Mesendoderm (in vitro differentiated cells): ENCODE measurements at places on chromosomes 16 and 17.
A peak's percentile ranks its signal among the peaks of the same experiment; 100 is the strongest.

DNA sequence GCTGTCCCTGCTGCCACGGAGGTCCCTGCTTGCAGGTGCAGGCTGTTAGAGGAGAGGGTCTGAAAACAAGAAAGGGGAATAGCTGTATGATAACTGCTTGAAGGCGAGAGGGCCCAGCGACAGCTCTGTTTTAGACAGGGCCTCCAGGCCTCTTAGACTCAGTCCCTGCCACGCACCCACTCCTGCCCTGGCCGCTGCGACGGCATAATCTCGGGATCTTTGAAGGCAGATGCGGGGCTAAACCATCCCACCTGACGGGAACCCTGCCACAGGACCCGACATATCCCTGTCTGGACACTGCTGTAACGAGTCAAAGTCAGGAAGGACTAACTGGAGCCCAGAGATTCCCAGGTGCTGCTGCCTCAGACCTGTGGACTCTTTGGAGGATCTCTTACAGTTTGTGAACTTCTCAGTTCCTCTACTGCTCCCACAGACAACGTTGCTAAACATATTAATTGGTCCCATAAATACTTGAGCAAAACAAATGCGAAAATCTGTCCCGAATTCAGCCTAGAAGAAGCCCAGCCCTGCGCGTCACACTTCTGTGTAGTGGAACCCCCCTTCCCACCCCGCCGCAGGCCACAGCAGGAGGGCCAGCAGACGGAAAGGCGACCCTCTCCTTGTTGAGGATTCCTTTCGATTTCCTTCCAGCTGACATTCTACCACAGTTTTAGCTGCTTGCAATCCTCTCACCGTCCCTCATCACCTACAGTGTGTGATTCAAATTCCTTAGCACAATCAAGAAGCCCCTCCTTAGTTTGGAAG lies 998 bp upstream of the TMEM11 start:
- peaks cover 7% of the 10 kb centered on the region for H3K4me1 ChIP-seq
- H3K27ac ChIP-seq = peak overlapping the region; percentile 68

DNA sequence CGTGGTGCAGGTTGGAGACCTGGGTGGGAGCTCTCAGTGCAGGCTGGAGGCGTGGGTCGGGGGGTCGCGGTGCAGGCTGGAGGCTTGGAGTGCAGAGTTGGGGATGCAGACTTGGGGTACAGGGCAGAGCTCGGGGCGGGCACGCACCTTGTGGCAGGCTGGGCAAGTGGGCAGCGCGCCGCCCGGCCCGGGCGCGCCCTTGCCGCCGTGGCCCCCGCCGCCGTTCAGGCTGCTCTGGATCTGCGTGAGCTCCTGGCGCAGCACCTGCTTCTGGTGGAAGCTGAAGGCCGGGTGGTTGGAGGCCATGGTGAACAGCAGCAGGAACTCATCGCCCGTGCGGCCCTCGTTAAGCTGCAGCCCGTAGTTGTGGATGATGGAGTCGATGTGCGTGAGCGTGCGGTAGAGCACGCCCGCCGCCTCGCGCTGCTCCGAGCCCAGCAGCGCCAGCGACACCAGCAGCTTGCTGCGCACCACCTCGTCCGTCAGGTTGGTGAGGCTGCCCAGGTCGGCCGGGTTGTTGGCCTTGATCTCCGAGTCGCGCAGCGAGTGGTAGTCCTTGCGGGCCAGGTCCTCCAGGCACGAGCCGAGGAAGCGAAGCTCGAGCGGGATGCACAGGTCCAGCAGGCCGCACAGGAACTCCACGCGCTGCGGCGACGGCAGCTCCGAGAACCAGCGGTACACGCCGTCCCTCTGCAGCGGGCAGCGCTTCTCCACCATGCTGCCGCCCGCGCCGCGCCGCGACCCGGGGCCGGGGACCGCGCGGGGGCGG lies 1.1 kb downstream of the ZCCHC14 start:
- no peaks in the 10 kb centered on the region for H3K27me3 ChIP-seq
- no peaks in the 10 kb centered on the region for H3K36me3 ChIP-seq
- peak; percentile 38 for DNase-seq

DNA sequence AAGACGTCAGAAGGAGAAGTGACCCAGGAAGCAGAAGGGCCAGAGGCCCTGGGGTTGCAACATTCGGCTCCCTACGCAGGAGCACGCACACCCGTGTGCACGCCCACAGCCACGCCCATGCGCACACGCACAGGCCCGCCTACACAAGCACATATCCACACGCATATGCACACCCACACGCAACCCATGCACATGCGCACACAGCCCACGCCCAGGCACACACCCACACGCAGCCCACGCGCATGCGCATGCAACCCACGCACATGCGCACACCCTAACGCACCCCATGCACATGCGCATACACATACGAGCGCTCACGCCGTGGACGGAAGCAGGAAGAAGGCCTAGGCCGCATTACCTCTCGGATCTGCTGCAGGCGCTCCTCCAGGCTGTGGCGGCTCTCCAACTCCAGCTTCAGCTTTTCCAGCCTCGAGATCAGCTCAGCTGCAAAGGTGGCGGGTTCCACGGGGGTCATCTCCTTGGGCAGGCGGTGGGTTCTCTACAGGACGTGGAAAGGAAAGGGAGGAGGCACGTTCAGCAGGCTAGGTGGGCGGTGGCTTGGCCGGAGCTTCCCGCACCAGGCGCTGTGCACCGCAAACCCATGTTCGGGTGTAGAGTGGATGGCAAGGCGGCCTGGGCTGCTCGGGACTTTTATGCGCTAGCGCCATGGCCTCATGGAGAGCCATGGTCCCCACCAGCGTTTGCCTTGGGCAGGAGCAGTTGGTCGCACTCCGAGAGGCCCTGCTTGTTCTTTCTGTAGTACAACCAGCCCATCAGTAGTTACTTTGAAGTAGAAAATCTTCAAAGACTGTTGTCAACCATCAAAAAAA lies 23.4 kb downstream of the AXIN2 start:
- H3K27me3 ChIP-seq = no peaks in the 10 kb centered on the region
- H3K4me3 ChIP-seq = no peak overlapping the region
- H3K36me3 ChIP-seq = peaks cover 18% of the 10 kb centered on the region
- no peak for DNase-seq
- peaks cover 10% of the 10 kb centered on the region for H3K4me1 ChIP-seq

DNA sequence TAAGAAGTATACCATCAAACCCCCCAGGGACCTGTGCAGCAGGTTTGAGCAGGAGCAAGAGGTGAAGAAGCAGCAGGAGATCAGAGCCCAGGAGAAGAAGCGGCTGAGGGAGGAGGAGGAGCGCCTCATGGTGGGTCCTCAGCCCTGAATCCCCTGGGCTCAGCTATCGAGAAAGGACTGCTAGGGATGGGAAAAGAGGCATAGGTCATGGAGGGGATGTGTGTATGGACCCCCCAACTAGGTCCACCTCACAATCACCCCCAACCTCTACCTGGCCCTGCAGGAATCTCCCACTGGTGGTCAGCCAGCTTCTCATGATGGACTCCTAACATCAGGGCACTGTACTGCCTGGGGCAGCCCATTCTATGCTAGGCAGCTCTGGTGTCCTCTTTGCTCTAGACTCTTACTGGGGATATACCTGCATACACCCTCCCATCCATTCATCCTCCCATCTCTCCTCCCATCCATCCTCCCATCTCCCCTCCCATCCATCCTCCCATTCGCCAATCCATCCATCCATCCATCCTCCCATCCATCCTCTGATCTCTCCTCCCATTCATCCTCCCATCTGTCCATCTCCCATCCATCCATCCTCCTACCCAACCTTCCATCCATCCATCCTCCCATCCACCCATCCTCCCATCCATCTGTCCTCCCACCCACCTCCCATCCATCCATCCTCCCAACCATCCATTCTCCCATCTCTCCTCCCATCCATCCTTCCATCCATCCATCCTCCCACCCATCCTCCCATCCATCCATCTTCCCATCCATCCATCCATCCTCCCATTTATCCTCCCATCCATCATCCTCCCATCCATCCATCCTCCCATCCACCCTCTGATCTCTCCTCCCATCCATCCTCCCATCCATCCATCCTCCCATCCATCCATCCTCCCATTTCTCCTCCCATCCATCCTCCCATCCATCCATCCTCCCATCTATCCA lies 10.6 kb downstream of the DRC7 start:
- H3K27ac ChIP-seq = no peak overlapping the region
- H3K4me1 ChIP-seq = no peaks in the 10 kb centered on the region
- H3K4me3 ChIP-seq = no peak overlapping the region
- no peaks in the 10 kb centered on the region for H3K27me3 ChIP-seq
- no peaks in the 10 kb centered on the region for H3K36me3 ChIP-seq

DNA sequence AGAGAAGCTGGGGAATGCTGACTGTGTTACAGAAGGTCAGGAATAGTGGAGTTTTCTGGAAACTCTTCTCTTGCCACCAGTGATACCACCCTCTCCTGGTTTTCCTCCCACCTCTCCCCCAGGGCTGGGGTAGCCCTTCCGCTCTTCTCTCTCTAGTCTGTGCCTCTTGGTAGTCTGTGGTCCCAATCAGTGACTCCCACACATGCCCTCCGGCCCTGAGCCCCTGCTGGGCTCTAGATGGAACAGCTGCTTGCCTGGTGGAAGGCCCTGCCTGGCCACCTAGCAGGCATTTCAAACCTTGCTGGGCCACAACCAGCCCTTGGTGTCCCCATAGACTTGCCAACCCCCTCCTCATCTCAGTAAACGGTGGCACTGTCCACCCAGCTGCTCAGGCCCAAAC lies 15.2 kb upstream of the MTSS2 start:
- H3K4me1 ChIP-seq = no peaks in the 10 kb centered on the region
- DNase-seq = no peak
- H3K36me3 ChIP-seq = no peaks in the 10 kb centered on the region
- H3K27me3 ChIP-seq = no peaks in the 10 kb centered on the region
- H3K4me3 ChIP-seq = no peak overlapping the region

DNA sequence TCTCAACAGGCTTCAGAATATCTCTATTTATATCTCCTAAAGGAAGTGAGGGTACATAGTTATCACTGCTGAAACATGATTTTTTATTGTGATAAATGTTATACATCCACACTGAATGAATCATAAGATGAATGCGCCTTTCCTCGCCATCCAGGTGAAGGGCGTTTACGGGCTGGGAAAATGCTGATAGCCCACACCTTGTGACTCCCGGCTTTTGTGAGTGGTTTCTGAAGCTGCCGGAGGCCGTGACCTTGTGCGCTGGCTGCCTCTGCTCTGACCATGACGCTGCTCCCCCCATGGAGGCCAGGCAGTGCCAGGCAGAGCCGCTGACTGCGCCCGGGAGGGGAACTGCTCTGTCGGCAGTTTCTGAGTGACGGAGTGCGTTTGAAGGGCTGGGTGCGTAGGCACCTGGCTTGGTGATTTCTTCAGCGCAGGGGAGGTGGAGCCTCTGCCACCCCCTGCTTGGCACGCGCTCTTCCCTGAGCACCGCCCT lies 97.2 kb downstream of the RAP1GAP2 start:
- no peak for DNase-seq
- H3K27me3 ChIP-seq = no peaks in the 10 kb centered on the region
- H3K36me3 ChIP-seq = no peaks in the 10 kb centered on the region
- H3K4me3 ChIP-seq = no peak overlapping the region
- H3K27ac ChIP-seq = no peak overlapping the region

DNA sequence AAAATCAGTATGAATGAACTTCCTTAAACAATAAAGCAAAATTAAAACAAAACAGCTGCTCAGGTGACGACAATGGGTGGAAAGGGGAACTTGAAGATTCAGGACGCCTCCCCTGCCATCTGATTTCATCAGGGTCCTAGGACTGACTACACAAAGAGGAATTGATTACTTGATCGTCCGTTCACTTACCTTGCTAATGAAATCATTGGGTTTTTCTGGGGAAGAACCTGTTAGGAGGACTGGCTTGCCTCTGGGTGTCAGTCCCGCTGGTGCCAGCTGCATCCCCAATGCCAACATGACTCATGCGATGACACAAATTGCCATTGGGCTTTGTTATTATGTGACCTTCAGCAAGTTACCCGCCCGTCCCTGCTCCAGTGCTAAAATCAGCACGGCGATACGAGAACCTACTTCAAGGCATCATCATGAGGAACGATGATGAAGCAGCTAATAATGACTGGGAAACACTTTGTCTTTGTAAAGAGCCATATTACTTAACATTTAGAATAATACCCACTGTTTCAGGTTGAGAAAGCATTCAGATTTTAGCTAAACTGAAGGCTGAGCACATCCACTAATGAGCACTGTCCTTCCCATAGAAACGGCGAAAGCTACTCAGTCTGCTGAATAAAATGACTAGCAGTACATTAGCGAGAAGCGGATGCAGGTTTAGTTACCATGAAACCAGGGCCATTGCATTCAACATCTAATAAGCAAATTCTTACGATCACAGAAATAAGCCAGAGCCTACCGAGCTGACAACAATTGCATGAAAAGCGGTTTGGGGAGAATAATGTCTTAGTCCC lies 139.4 kb downstream of the ZFHX3 start:
- DNase-seq = no peak
- H3K4me3 ChIP-seq = no peak overlapping the region
- no peaks in the 10 kb centered on the region for H3K36me3 ChIP-seq
- H3K4me1 ChIP-seq = no peaks in the 10 kb centered on the region

DNA sequence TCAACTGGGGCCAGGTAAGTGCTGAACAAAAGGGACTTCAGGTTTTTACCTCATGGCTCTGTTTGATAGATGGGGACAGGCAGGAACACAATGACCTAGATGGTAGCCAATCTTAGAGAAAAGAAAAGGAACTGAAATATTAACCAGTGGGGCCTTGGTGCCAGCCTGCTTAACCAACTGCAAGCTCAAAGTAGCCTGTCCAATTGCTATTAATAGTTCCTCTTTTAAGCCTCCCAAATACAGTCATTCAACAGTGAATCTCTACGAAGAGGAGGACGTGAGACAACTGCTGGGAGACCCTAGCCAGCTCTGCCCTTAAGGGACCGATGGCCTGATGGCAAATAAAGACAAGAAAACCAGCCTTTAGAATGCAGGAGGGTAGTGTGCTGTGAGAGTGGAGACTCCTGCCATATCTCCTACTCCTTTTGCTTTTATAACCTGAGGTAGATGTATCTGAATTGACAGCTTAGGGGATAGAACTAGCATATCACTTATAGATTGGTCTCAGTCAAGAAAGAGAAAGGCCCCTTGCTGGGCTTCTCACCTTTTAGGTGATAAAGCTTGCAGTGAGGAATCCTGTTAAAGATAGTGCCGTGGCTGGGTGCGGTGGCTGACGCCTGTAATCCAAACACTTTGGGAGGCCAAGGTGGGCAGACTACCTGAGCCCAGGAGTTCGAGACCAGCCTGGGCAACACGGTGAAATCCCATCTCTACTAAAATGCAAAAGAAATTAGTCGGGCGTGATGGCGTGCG lies 28.3 kb downstream of the ARSG start:
- peaks cover 4% of the 10 kb centered on the region for H3K4me1 ChIP-seq
- H3K27ac ChIP-seq = no peak overlapping the region
- H3K27me3 ChIP-seq = no peaks in the 10 kb centered on the region
- H3K4me3 ChIP-seq = no peak overlapping the region

GRCh38 chr17:60749050-60749449 lies 71.4 kb downstream of the BCAS3 start:
- H3K4me1 ChIP-seq = no peaks in the 10 kb centered on the region
- DNase-seq = no peak
- no peaks in the 10 kb centered on the region for H3K36me3 ChIP-seq

- no peaks in the 10 kb centered on the region for H3K4me1 ChIP-seq
- DNase-seq = peak; percentile 73
- no peaks in the 10 kb centered on the region for H3K36me3 ChIP-seq
- H3K27me3 ChIP-seq = no peaks in the 10 kb centered on the region
- peak overlapping the region; percentile 5 for H3K27ac ChIP-seq
These were observed 8.5 kb downstream of the ITGA3 start for GRCh38 chr17:50064253-50065001.
